ENCODE measurements at places on chromosomes 5 and 9. TPM values are rescaled to one million over a fixed set of nuclear protein-coding genes. Genes with fewer than 3 reads are reported as not detected.

DNA sequence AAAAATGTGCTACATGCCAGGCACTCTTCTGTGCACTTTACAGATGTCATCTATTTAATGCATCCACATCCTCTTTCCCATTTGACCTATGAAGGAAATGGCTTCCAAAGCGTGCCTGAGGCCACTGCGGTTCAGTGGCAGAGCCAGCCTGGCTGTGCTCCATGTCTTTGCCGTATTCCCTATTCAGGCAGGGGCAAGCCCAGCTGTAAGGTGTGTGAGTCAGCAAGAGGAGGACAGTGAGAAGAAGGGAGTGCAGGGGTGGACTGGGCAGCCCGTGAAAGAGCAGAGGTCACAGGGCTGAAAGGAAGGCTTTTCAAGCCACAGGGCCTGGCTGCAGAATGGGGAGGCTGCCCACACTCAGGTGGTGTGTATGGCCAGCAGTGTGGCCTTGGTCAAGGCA lies 91.7 kb downstream of the HRH2 start:
- no peak for DNase-seq

Gene MEGF10
- not detected for polyA plus RNA-seq

DNA sequence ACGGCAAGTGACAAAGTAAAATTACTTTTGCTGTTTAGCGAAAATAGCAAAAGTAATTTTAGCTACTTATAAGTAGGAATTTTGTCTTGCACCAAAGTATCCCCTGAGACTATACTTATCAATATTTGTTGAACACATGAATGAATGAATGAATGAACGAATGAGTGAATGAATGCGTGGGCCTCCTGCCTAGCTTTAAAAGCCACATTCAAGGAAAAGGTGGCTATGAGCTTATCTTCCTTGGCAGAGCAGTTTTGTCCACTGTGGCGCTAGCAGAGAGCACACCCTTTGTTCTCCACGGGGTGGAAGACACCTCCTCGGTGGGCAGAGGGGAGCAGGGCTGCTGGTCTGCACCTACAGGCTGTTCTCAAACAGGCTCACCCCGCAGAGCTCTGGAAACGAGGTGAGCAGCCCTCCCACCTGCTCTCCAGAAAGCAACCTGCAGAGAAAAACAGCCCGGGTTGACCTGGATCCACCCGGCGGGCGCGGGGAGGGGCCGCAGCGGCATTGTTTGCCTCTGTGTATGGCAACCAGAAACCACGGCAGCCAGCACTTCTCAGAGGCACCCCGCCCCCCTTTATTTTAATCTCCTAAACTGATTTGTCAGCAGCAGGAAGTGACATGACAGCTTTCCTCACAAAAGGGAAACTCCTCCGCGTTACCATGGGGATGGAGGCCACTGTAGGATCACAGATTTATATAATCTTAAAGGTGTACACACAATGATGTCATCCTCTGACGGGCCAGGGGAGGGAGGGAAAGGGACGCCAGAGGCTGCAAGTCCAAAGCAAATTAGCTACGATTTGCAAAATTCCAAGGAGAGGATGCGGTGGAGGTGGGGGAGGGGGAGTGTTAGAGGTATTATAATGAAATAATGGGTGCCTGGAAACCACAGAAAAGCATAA lies 5.9 kb downstream of the DUSP1 start:
- peak; percentile 99 for DNase-seq

DNA sequence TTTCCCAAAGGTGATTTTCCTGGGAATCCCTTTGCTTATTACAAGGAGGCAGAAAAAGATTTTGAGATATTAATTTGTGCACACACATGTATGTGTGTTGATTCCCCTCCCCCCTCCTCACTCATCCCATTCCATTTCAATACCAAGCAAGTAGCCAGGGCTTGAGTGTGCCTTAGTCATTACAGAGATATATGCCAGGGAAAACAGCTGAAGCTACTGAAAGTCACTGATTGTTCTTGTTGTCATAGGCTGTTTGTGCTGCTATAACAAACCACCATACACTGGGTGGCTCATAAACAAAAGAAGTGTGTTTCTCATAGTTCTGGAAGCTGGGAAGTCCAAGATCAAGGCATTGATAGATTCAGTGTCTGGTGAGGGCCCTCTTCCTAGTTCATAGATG lies 158.6 kb downstream of the BAAT start:
- no peak for DNase-seq

DNA sequence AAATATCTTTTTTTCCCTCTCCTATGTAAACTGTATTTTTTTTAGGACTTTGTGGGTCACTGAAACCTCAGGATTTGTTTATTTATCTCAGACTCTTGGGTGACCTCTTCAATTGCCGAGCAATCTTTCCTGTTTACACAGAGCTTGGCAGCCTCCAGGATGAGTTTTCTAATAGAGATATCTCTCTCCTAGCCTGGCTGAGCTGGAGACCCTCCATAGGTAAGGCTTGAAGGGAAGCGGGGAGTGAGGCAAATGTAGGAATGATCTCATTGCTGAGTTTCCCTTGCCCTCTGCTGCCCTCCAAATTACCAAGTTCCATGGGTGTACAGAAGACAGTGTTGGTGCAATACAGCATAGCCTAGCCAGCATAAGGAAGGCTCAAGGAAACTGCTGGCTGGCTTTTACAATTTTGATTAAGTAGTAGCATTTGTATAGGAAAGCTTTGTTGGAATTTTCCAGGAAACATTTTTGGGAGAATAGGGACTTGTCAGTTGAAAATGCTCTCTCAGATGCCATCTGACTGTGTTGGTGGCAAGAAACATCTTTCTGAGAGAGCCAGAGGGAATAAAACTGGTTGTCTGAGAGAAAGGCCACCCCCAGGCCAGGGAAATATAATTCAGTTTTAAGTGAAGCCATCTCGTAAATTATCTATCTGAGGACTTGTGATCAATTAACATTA lies 116.0 kb downstream of the NMUR2 start:
- DNase-seq, result no peak

DNA sequence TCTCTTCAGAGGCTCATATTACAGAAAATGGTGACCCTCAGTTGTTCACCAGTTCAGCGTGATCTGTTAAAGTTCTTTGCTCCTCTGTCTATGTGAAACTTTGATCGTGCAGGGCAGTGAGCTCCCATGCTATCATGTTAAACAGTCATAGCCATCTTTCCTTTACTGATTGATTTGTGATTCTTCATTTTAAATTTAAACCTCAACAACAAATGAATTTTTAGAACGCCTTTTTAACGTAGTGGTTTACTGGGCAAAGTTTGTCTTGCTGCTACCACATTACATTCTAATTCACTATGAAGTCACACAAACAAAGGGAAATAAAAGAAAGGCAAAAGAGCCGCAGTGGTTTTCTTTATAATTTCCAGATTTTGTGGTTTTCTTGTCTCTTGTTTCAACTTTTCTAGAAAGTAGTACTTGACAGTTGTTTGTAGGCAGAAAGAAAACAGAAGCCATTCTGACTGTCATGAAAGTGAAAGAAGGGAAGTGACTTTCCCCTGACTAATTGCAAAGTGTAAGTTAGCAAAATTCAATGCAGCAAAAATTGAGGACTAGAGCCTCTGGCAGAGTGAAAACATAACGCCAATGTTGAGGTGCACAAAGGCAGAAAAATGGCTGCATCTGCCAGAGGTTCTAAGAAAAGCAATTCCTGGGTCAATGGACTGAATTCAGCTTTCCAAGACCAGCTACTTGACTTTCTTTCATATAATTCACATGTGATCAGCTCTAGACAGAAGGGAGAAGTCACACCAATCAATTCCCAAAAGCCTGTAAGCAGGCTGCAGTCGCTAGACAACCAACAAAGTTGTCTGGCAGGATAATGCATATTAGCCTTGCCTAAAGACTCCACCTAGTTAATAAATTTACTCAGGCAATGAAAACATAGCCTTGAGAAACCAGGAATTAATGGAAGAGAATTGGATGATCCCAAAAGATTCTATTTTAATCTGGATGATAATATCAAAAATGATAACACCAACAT lies 7.1 kb upstream of the IFNA6 start:
- peak; percentile 15 for DNase-seq

- peak; percentile 54 for DNase-seq
Observed at GRCh38 chr5:133552925-133553525, 59.3 kb downstream of the FSTL4 start.

DNA sequence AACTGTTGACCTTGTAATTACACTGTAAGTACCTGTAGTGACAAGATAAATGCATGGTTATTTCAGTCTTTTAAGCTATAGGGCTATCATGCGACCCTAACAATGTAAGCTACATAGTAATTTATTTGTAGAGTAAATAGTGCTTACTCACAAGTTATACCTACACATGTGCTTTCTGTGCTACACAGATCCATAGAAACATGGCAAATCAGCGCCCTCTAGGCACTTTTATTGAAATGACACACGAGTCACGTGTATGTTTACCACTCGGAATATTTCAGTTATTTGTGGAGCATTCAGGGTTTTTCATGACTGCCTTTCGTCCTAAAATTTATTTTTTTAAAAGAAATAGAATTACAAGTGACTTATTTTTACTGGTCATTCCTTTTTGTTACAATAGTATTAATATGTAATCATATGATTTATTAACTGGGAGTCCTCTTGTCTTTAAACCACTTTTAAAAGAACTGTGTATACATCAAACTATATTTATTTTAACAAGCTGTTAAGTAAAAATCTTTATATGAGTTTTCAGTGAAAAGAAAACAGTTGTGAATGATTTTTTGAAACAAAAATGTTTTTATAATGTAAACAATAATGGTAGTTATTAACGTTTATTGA lies 1242.3 kb upstream of the WWC1 start:
- DNase-seq, result no peak

DNA sequence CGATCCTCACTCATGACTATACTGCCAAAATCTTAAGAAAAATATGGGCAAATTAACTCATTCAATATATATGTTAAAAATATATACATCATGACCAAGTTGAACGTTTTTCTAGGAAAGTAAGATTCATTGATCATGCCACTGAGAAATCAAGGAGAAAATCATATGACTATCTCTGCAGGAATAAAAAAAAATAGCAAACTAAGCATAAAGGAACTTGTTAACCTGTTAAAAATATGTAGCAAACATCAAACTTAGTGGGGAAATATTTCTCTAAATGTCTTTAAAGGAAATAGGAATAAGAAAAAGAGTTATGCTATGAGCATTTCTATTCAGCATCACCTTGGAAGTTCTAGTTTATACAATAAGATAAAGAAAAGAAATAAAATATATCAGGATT lies 302.4 kb downstream of the GLIS3 start:
- no peak for DNase-seq

- DNase-seq, result no peak
Observed at GRCh38 chr9:2693056-2693455, 24.3 kb upstream of the KCNV2 start.

- DNase-seq, result no peak
Observed at GRCh38 chr5:141834331-141834730, 43.9 kb downstream of the PCDH1 start.

DNA sequence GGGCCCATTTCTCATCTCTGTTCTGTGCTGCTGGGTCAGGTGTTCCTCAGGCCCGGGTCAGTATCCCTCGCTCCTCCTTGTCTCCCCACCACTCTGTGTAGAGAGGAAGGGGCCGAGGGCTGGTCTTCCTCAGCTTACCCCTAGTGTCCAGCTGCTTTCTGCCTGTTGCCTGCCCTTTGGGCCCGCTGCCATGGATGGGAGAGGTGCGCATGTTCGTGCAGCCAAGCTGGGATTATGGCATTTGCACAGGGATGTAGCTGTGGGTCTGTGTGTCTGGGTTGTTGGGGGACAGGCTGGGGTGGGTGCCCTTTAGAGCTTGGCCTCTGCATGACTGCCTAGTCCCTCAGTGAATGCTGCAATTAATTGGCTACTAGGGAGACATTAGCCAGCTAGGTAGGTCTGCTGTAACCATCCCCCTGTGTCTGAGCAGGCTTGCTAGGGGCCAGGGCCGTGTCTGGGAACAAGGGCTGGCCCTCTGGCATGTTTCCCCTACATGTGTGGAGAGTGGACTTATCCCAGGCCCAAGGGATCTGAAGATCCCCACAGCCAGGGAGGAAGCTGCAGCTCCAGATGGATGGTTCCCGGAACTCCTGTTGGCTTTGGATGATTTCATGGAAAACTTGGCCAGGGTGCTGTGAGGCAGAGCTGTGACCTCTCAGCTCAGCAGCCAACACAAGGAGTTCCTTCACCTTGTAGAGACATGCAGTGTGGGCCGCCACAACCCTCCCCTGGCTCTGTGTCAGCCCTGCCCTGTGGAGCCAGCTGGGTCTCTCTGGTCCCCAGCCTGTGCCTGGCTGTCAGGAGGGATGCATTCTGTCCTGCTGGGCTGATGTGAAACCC lies 161.9 kb downstream of the MACROH2A1 start:
- DNase-seq, result no peak

Gene IFNK
- not detected for polyA plus RNA-seq

Gene CCNJL
- polyA plus RNA-seq, result 0.12 TPM

Gene FBP2
- polyA plus RNA-seq, result not detected

Gene SNX24
- polyA plus RNA-seq, result 0.65 TPM

Gene ARHGEF39
- 0.90 TPM for polyA plus RNA-seq

GRCh38 chr5:101608322-101608721 lies 687.8 kb downstream of the SLCO4C1 start:
- DNase-seq, result no peak

GRCh38 chr5:93421468-93421867 lies 159.6 kb downstream of the NR2F1-AS1 start:
- no peak for DNase-seq

Gene PCDHGA10
- not detected for polyA plus RNA-seq

DNA sequence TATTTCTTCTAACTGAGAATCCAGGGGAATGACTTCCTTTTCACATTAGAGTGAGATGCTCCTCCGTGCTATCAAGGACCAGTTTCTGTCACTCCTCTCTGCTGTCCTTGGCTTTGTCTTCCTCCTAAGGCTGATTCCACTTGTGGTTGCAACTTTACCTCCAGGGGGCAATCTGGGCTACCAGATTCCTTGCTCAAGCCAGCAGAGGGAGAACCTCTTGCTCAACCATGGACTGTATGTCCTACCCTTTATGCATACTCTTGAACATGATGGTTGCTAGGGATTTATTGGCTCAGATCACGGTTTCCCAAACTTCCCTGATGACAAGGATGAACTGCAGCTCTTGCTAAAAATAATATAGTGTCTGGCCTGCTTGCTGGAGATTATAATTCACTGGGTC lies 24.0 kb downstream of the NNT start:
- no peak for DNase-seq

- no peak for DNase-seq
Observed at GRCh38 chr9:112605963-112606699, 111.8 kb downstream of the INIP start.

Gene ELOVL7
- not detected for polyA plus RNA-seq

DNA sequence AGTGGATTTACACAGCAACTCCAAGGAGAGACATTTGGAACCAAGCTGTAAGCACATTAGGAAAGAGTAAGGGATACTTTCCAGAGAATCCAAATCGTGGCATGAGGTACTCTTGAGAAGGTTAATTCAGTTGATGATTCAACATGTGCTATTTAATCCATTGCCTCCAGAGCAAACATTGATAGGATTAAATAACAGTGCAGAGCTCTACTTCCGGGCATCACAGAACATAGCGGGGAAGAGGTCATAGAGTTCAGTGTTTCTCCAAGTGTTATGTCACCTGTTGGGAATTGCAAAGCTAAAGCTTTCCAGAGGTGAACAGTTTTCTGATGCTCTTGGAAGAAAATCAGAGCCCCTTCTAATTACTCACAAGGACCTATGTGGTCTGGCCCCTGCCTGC lies 127.5 kb downstream of the PPP2R2B start:
- DNase-seq, result no peak

- DNase-seq, result no peak
Observed at GRCh38 chr5:14701556-14701955, 37.0 kb downstream of the OTULIN start.
